Smooth muscle cell of the umbilical artery (primary cell): ENCODE measurements at places on chromosomes 16 and 17. TPM values are rescaled to one million over a fixed set of nuclear protein-coding genes. Genes with fewer than 3 reads are reported as not detected.

SDR42E2 gene
- not detected in 2 replicates for total RNA-seq

AIPL1 gene
- total RNA-seq = not detected in 2 replicates

TBC1D3K gene
- total RNA-seq = not detected in 2 replicates

RASD1 gene
- total RNA-seq = 0.83 and 1.8 TPM in 2 replicates

CCL16 gene
- total RNA-seq = not detected in 2 replicates

RNF213 gene
- 105 and 153 TPM in 2 replicates for total RNA-seq

TMEM235 gene
- not detected in 2 replicates for total RNA-seq
